ENCODE measurements at places on chromosomes 7 and 10.

DNA sequence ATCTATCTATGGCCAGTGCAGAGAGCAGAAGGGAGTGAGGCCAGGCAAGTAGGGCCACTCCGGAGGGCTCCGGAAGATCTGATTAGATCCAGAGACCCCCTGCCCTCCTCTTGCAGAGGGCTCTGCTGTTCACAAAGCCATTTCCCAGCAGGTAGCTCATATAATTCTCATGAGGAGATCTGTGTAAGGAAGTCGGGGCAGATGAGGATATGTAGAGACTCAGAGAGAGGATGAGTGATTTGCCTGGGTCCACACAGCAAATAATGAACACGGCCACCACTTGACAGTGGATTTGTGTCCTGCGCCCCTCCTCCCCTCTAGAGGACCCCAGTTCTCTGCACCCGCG is 2.6 kb downstream of the MUC12 start:
- DNase-seq = no peak

DNA sequence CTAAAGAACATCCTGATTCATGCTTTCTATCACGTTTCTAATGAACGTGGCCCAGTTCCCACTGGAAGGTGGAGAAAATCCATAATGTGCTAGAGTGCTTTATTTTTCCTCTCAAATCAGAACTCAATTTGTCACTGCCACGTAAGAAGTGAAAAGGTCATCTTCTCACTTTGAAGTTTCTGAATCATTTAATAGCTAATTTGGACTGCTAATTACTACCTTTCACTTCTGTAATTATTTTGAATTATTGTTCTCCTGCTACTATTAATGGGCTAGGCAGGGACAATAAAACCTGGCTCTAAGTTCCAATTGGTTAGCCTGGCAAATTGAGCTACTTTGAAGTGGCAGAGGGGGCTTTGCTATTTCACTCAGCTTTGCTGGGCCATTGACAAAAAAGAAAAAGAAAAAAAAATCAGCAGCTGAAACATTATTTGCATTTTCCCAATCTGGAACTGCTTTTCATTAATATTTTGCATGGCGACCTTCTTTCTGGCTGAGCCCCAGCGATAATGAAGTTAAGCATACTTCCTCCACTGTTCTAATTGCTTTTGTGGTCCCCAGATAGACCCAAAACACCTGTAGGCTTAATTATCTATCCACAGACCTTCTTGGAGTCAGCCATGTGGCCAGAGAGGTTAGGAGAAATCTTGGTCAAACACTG is 264.2 kb downstream of the SEC23IP start:
- no peak for DNase-seq

GRCh38 chr10:86295351-86295750 is 71.2 kb downstream of the GRID1 start:
- DNase-seq = no peak

GRCh38 chr10:30047430-30047829 is 12.0 kb downstream of the JCAD start:
- no peak for DNase-seq

- DNase-seq = no peak
Measured at GRCh38 chr7:16528520-16528919, 1.9 kb downstream of the LRRC72 start.

Measured in CD4-positive, alpha-beta T cell treated with Interleukin-17A for 4 hours (primary cell).